Right ventricle myocardium inferior (tissue), 1 donor: ENCODE measurements at places on chromosomes 2 and 18. TPM values are rescaled to one million over a fixed set of nuclear protein-coding genes. Genes with fewer than 3 reads are reported as not detected.

The ALPP gene
- not detected for total RNA-seq

The LYPD6 gene
- total RNA-seq = 0.14 TPM

The BOLL gene
- total RNA-seq = not detected

The MSGN1 gene
- not detected for total RNA-seq

The TCF4 gene
- 57.8 TPM for total RNA-seq

The C2orf72 gene
- total RNA-seq = 0.16 TPM

The TRIM54 gene
- 282 TPM for total RNA-seq

The SERPINB3 gene
- total RNA-seq = not detected

The CTAGE1 gene
- not detected for total RNA-seq

The SCYGR4 gene
- not detected for total RNA-seq

The RBM44 gene
- 0.30 TPM for total RNA-seq

The ICOS gene
- total RNA-seq = not detected

The DSC3 gene
- total RNA-seq = 0.08 TPM

The MAL gene
- 8.7 TPM for total RNA-seq

The IL1A gene
- total RNA-seq = not detected

The MDH1B gene
- 0.68 TPM for total RNA-seq

The REG1B gene
- total RNA-seq = not detected

The MYO3B gene
- total RNA-seq = not detected
